ENCODE measurements at places on chromosomes 5 and 9. TPM values are rescaled to one million over a fixed set of nuclear protein-coding genes. Genes with fewer than 3 reads are reported as not detected.

The AGXT2 gene
- total RNA-seq: not detected

GRCh38 chr9:34642679-34643078 lies 3.8 kb upstream of the GALT start:
- DNase-seq: no peak

GRCh38 chr9:97188545-97188944 lies 118.9 kb upstream of the CCDC180 start:
- no peak for DNase-seq

The WDR5 gene
- total RNA-seq: 24.9 TPM

DNA sequence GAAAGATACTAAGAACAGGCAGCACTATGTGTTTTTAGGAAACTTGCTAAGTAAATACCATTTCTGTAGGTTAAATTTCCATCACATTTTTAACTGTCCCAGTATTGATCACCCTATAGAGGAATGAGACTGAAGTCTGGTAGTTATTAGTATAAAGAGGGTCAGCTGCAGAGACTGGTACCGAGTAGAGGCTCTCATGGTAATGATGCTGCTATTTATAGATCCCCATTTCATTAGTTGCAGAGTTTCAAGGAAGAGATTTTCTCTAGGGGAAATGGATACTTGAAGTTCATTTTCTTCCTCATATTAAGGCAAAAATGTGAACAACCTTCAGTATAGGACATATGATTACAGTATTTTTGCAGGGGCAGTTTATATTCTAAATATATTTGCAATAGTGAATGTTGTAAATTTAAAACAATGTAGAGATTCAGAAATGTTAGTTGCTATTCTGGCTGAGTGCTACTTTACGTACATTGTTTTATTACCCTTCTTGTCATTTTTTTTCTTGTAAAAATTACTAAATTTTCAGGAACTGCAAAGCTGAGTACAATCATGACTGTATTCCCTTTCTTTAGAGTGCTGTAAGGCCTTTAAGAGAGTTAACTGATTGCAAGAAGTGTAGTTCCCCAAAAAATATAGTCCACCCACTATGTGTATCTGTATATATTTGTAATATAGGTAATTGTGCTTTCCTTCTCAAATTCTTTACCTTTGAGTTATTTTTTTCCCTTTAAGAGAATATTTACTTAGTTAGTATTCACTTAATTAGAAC lies 14.7 kb downstream of the PBX3 start:
- no peak for DNase-seq

The FOXD4 gene
- total RNA-seq: 0.45 TPM

DNA sequence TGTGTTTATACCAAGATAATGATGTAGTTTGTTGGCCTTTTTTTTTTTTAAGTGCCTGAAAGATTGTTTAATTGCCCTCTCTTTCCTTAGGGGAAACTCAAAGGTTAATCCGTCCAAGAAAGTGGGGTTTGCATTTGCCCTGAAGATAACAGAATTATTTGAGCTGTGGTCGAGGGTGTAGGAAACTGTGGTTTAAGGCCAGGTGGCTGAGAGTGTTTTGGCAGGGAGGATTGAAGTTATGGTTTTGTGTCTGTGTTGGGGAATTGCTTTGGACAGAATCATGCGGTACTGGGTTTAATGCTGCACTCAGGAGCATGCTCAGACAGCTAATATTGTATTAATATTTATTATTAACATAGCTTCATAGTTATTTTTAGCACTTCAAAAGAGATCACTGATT lies 509.8 kb downstream of the EBF1 start:
- no peak for DNase-seq

GRCh38 chr5:7644723-7645122 lies 206.2 kb downstream of the CFAP90 start:
- DNase-seq: no peak

- no peak for DNase-seq
Observed at GRCh38 chr9:87795178-87795577, 69.3 kb downstream of the CTSL start.

The SYK gene
- total RNA-seq: 25.6 TPM

The SLC6A18 gene
- not detected for total RNA-seq

- DNase-seq: no peak
Observed at GRCh38 chr5:125257997-125258396, 511.6 kb upstream of the ZNF608 start.

The EPB41L4A gene
- total RNA-seq: 29.4 TPM

DNA sequence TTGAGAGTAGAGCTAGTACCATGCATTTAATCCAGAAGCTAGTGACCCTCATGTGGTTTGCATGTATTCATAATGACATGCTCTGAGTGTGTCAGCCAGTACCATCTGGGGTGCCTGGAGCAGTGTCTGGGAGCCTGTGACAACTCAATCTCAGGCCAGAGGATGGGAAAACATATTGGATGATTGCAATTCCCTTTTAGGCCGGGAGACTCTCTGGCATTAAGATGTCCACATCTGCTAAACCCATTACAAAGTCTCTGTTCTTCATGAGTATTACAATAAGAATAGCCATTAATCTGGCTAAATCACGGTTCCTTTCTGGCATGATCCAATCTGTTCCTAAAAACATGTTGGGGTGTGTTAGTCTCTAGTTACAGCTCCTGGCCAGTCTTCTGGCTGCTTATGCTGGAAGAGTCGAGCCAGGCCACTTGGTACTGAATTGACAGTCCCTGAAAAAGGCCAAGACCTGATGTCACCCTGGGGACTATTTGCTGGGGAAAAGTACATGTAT lies 475.7 kb downstream of the ENC1 start:
- DNase-seq: no peak

DNA sequence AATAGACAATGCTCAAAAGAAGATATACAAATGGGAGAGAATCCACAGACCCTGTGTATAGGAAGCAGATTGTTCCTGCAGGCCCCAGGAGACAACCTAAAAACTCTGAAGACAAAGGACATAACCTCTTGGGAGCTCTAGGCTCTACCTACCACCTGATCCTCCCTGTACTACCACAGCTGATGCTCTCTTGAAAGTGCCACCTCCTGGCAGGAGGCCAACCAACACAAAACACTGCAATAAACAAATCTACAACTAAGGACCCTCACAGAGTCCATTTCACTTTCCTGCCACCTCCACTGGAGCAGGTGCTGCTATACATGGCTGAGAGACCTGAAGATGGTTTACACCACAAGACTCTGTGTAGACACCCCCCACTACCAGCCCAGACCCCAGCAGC lies 49.0 kb downstream of the STARD4 start:
- DNase-seq: no peak

GRCh38 chr5:128271859-128272464 lies 188.4 kb downstream of the SLC12A2 start:
- DNase-seq: no peak

The LAMC3 gene
- total RNA-seq: 0.36 TPM

The GRM6 gene
- not detected for total RNA-seq

GRCh38 chr5:99378443-99378842 lies 449.6 kb upstream of the CHD1 start:
- no peak for DNase-seq

DNA sequence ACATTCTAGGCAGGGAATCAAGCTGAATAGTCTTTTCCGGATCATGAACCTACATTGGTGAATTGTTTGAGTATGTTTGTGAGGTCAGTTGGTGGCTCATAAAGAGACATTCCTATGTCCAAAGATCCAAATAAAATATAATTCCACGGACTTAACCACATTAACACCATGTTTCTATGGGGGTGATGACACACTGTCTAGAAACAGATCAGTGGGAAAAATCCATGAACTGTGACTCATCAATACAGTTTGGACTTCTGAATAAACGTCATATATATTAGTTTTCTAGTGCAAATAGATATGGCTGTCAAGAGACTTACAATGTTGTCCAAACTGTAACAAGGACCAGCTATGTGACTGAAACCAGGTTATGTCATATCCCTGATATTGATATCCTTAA lies 509.9 kb upstream of the TYRP1 start:
- DNase-seq: no peak

- no peak for DNase-seq
Observed at GRCh38 chr5:80837679-80838078, 122.5 kb upstream of the RASGRF2 start.

- DNase-seq: no peak
Observed at GRCh38 chr5:174141398-174141797, 95.9 kb downstream of the NSG2 start.

DNA sequence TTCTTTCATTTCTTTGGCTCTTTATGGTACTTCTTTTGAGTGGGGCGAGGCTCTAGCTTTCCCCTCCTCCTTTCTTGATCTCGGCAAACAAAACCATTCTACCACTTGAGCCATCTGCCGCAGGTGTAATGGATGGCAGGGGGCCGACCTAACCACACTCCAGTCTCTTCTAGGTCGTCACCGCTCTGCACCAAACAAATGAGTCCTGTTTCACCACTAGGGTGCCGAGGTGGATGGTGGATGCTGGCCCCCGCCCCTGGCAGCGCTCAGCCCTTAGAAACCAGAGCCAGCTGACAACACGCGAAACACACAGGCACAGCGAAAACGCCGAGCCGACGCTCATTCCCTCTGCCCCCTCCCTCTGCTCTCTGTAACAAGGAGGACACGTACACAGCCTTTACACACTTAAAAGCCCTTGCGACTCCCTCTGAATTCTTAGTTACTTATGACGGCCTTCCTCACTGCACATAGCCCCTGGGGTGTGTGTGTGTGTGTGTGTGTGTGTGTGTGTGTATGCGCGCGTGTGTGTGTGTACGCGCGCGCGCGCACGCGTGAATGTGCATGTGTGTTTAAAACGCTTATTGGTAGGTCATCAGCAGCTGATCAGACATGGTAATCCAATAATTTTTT lies 199.4 kb downstream of the MEF2C start:
- DNase-seq: no peak

The MPDZ gene
- 112 TPM for total RNA-seq

- DNase-seq: no peak
Observed at GRCh38 chr5:163106098-163106497, 331.3 kb upstream of the CCNG1 start.

GRCh38 chr5:175821790-175822211 lies 49.6 kb upstream of the CPLX2 start:
- no peak for DNase-seq

DNA sequence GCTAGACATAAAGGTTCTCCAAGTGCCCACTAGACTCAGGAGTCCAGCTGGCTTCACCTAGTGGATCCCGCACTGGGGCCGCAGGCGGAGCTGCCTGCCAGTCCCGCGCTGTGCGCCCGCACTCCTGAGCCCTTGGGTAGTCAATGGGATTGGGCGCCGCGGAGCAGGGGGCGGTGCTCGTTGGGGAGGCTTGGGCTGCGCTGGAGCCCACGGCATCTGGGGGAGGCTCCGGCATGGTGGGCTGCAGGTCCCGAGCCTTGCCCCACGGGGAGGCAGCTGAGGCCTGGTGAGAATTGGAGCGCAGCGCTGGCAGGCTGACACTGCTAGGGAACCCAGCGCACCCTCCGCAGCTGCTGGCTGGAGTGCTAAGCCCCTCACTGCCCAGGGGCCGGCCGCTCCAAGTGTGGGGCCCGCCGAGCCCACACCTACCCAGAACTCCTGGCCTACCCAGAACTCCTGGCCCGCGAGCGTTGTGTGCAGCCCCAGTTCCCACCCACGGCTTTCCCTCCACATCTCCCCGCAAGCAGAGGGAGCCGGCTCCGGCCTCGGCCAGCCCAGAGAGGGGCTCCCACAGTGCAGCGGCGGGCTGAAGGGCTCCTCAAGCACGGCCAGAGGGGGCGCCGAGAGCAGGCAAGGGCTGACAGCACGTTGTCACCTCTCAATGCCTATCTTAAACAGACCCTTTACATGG lies 260.7 kb upstream of the DMRT1 start:
- DNase-seq: no peak

DNA sequence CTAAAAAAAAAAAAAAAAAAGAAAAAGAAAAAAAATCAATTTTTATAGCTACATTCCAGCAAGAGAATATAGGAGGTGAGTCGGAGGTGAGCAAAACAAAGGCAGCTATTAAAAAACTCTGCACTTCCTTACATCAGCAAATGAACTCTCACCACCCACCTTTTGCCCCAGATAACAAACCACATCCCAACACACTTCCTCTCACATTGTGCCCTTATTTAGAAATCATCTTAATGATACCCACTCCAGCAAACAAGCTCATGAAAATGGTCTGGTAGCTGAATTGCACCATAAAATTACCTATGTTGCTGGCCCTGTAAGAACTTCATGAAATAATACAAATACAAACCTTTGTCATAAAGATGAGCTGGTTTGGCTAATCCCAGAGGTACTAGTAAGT lies 82.9 kb downstream of the CEMIP2 start:
- DNase-seq: no peak

GRCh38 chr9:137589441-137590122 lies 730 bp downstream of the ZMYND19 start:
- DNase-seq: no peak

The CDC14B gene
- 45.1 TPM for total RNA-seq

- DNase-seq: no peak
Observed at GRCh38 chr5:178143246-178143645, 10.4 kb downstream of the NHP2 start.

DNA sequence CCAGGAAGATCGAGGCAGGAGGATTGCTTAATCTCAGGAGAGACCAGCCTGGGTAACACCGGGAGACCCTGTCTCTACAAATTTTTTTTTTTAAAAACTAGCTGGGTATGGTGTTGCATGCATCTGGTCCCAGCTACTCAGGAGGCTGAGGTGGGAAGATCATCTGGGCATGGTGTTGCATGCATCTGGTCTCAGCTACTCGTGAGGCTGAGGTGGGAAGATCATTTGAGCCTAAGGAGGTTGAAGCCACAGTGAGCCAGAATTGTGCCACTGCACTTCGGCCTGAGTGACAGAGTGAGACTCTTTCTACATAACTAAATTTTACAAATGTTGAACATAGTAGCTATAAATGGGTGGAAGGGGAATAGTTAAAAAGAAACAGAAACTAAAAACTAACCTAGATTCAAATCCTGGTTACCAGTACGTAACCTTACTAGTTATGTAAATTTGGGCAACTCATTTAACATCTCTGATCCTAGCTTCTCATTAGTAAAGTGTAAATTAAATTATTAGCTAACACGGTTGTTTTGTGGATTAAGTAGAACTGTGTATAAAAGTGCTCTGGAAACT lies 41.7 kb downstream of the TMEM161B start:
- no peak for DNase-seq

DNA sequence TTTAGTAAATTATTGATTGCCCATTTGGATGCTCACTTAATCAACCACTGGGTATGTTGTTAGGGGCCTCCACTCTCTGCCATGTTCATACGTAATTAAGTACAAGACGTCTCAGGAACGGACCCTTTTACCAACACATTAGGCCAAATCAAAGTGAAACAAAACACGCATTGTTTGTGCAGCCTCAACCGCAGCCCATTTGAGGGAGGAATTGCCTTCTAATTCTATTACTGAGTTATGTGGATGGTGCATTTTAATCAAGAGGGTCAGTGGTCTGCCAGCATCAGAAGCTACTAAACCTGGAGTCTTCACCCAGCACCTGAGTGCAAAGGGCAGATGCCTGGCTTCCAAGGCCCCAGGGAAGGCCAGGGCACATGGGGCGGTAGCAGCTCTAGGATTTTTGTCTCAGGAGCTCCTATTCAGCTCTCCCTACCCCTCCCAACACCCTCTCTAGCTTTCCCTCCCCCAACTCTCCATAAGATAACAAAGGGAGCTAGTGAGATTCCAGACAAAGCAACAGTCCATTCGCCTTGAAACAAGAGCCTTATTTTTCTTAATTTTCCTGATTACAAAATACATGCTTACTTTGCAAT lies 7.9 kb upstream of the MED27 start:
- no peak for DNase-seq

GRCh38 chr5:147532156-147532555 lies 22.3 kb upstream of the DPYSL3 start:
- no peak for DNase-seq

Measured in sciatic nerve (tissue), 2 donors.